ENCODE measurements at places on chromosomes 11 and 22. TPM values are rescaled to one million over a fixed set of nuclear protein-coding genes. Genes with fewer than 3 reads are reported as not detected.
A peak's percentile ranks its signal among the peaks of the same experiment; 100 is the strongest.

- DNase-seq, result no peak
These were observed 145.9 kb downstream of the MN1 start for GRCh38 chr22:27655582-27656185.

GRCh38 chr11:26465274-26465673 lies 106.8 kb downstream of the MUC15 start:
- no peak for DNase-seq

DNA sequence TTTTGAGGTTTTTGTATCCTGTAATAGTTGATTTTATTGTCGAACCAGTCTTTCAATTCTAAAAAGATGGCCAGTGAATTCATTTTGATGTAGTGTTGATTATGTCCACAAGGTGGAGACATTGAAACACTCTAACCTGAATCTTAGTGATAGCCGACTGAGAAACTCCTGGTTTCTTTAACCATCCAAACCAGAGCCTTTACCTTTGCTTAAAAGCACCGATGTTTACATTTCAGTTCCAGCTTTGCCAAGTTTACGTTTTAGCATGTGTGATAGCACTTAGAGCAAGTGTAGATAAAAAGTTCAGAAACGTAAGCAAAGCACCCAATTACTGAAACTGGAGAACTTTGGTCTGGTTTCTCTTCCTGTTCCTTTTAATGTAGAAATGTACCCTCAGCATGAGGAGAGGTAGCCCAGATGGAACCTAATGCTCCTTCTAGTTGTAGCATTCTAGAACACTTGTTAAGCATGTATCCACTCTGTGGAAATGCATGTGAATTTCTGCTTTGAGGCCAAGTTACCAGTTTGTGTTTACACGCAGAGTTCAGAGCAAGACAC lies 208.6 kb downstream of the DBX1 start:
- DNase-seq, result peak; percentile 40

GRCh38 chr11:10537600-10537999 lies 3.4 kb downstream of the RNF141 start:
- DNase-seq, result no peak

DNA sequence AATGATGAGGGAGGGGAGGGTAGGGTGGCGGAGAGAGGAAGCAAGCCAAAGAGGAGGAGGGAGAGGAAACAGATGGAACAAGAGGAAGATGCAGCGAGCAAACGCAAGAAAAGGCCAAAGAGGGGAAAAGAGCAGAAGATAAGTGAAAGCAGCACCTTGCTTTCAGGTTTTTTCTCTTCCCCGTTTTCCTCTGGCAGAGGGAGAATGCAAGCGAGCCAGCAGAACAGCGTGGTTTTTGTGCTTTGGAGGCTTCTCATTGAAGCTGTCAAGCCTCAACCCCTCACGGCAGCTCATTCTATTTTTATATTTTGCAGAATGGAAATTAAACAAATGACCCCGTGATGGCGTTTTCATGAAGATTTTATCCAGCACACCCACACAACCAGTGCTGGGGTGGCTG lies 67.1 kb upstream of the GRAMD1B start:
- no peak for DNase-seq

- DNase-seq, result peak; percentile 23
These were observed 328.1 kb downstream of the CASP12 start for GRCh38 chr11:104570078-104570701.

- no peak for DNase-seq
These were observed 47.3 kb downstream of the PPFIA1 start for GRCh38 chr11:70317581-70318305.

DNA sequence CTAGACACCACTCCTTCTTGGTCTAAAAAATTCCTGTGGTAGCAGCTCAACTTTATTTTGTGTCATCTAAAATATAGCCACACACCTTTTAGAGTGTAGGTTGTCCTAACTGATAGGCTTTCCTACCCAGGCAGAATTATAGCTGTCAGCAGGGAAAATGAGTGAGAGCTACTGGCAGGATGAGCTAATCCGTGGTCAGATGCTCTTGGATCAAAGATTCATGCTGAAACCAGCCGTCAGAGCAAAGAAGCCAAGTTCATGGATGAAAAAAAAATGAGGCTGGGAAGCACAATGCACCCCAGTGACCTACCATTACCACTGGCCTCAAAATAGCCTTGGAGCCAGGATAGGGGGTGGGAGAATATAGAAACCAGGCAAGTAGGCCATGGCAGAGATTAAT lies 113.1 kb upstream of the BLID start:
- no peak for DNase-seq

Gene CRACR2B
- total RNA-seq, result 15.0 TPM

Gene C22orf39
- total RNA-seq, result 44.0 TPM

Measured in Caki2 (cell line).